Stimulated activated CD4-positive, alpha-beta T cell treated with anti-CD3 and anti-CD28 coated beads, Interleukin-4, amount 100 ng/mL, for 1 hour (primary cell): ENCODE measurements at places on chromosomes 12 and 14.

GRCh38 chr12:52344111-52344510 lies 22.9 kb upstream of the KRT83 start:
- no peak for DNase-seq

GRCh38 chr12:30874455-30875321 lies 51.9 kb upstream of the TSPAN11 start:
- DNase-seq, result no peak

GRCh38 chr12:1102791-1103450 lies 111.9 kb downstream of the ERC1 start:
- no peak for DNase-seq

- DNase-seq, result no peak
Observed at GRCh38 chr12:108914121-108914531, 34.2 kb downstream of the DAO start.

GRCh38 chr12:72082986-72083820 lies 144.6 kb downstream of the TPH2 start:
- no peak for DNase-seq

- no peak for DNase-seq
Observed at GRCh38 chr14:25150934-25151790, 101.2 kb upstream of the STXBP6 start.

DNA sequence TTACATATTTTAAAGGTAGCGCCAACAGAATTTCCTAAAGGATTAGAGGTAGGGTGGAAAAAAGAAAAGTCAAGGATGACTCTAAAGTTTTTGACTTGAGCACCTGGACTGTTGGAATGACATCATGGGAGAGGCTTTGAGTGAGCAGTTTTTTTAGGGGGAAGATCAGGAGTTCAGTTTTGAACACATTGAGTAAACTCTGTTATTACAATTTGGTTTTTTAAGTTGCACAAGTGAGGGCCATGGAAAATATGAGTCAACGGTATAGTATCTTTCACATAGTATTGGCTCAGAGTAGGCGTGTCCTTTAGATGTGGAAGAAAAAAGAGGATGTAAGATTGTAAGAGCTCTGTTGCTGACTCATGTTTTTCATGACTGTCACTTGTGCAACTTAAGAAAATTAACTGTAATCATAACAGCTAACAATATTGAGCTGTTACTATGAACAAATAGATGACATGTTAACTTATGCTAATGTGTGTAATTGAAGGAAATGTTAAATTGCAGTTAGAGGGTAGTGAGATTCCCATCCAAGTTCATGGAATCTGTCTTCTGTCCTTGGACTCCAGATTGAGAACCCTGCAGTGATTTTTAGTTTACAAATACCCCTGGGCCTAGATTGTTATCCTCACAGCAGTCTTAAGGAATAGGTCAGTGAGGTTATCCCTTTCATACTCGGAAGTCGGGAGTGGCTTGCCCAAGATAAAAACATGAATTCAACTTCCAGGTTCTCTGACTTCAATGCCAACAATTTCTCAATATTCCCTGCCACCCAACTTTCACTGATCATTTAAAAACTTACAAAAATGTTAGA lies 48.2 kb upstream of the ATP2B1 start:
- DNase-seq, result no peak

DNA sequence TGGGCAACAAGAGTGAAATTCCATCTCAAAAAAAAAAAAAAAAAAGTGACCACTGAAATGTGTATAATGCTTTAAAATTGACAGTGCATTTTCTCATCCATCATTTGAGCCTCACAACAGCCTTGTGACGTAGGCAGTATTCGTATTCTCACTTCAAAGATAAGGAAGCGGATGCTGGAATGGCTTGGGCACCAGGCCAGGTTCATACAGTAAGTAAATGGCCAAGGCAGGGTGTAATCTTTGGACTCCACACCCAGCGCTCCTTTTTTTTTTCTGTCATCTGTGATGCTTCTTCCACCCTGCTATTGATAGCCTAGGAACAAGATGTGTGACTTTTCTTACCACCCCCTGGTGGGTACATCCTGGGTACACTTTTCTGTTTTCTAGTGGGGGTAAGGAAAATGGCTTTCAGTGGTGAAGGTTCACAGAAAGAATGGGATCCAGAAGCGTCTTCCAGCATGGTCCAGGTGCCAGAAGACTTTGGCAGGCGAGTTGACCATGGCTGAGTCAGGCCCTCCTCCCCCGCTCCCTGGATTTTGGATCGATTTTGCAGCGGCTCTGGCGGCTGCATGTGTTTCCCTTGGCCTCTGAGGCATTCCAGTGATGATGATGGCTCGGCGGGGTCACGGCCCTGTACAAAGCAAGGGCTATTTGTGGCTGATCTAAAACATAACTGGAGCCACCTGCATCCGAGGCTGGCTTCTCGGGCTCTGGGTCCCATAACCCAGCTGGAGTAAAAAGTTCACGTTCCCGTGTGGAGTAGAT lies 110.6 kb downstream of the CACNA1C start:
- DNase-seq, result no peak

- no peak for DNase-seq
Observed at GRCh38 chr14:69673104-69673503, 61.7 kb downstream of the SUSD6 start.

DNA sequence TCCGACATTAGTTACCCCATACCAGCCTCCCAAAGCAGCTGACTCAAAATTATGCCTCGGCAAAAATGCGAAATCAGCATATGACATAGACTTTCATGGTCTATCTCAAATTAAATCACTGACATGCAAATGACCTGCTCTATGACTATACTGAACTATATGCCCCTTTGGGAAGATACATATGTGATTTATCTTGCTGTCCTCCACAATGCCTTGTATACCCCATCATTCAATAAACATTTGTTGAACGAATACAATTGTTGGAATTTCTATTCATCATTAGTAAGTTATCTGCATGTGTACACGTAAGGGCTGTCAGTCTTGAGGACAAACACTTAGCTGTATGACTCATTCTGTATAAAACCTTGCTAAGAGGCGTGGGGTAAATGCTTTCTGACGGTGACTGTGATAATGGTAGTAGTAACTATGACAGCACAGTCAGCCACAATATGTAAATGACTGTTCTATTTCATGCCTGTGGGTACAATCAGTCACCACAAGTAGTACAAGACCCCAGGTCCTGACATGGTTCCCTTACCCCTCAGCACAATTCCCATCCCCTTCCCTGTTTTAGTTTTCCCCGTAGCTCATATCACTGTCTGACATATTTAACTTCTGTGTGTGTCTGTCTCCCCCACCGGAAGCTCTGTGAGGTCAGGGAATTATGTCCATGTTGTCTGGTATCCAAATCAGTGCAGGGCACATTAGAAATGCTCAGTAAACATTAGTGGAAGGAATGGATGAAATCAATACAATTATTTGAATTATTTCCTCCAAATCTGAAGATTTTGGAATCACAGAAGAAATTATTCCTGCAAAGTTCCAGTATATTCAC lies 42.8 kb downstream of the STXBP6 start:
- DNase-seq, result no peak

GRCh38 chr12:55722948-55723347 lies 2.8 kb downstream of the RDH5 start:
- DNase-seq, result no peak

- no peak for DNase-seq
Observed at GRCh38 chr12:3892631-3893030, 19.4 kb upstream of the PARP11 start.

DNA sequence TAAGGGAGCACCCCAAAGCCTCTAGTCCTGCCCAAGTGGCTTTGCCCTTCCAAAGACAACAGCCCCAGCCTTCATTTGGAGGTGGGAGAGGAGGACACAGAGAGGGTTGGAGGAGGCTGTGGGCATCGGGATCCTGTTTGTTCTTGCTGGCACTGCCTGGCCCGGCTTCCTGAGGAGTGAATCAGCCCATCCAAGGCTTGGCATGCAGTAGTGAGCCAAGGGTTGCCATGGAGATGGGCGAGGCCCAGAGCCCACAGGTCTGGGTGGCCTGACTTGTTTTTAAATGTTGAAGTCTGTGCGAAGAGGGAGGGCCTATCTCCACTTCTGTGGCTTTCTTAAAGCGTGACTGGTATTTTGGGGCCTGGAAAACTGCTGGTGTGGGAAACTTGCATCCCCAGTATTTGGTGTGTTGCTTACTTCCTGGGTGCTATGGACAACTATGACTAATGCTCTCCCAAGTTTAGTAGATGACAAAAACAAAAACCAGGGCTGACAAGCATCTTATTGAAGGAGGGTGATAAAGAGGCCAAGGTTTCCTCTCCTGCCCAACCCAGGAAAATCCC lies 15.8 kb downstream of the CD9 start:
- no peak for DNase-seq

DNA sequence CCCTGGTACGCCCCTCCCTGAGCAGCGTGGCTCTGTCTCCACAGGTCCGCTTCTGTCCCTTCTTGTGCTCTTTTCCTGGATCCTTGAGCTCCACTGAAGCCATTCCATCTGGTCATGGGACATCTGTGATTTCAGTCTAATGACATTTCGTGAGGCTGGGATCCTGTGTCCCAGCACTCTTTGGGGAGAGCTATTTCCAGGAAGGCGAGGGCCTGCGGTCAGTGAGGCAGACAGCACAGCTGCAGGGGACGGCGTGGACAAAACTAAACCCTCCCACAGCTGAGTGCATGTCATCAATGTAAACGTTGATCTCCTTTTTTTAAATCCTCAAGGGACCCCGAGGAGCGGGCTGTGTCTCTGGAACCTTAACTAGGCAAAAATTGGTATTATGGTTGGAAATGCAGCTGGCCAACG lies 127.7 kb downstream of the DACT1 start:
- DNase-seq, result no peak

DNA sequence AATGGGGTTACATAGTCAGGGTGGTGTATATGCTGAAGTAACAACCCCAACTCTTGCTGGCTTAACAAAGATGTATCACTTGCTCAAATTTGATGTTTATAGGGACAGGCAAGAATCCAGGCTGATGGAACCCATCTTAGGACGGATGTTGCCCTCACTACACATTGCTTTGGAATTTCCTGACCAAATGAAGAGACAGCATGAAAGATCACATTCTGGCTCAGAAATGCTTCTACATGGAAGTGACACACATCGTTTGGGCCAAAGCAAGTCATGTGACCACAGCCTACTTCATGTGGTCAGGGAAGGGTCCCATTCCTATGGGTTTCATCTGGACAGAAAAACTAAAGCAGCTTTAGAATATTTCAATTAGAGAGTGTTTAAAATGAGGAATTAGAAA lies 345.8 kb downstream of the TMEM132D start:
- DNase-seq, result no peak

GRCh38 chr12:12946686-12947355 lies 5.1 kb downstream of the GPRC5D start:
- no peak for DNase-seq

DNA sequence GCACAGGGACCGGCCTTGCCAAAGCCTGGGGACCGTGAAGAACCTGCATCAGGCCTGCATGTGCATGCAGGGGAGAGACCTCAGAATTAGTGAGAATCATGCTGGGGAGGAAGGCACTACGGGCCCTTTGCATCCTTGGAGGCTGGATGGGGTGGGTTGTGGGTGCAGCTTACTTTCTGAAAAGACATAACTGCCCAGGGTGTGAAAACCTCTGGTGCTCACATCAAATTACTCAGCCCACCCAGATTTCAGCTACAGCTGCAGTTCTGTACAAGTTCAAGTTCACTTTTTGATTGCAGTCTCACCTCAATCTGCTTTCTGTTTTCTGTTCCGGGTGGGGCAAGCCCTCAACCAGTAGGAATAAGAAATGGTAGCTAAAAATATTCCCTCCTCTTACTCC lies 130.6 kb downstream of the SLC15A4 start:
- DNase-seq, result no peak

GRCh38 chr14:57038689-57039088 lies 228.4 kb upstream of the OTX2 start:
- DNase-seq, result no peak

GRCh38 chr14:63032076-63032475 lies 13.2 kb downstream of the KCNH5 start:
- DNase-seq, result no peak

GRCh38 chr12:113638460-113638775 lies 166.7 kb upstream of the LHX5 start:
- DNase-seq, result no peak

DNA sequence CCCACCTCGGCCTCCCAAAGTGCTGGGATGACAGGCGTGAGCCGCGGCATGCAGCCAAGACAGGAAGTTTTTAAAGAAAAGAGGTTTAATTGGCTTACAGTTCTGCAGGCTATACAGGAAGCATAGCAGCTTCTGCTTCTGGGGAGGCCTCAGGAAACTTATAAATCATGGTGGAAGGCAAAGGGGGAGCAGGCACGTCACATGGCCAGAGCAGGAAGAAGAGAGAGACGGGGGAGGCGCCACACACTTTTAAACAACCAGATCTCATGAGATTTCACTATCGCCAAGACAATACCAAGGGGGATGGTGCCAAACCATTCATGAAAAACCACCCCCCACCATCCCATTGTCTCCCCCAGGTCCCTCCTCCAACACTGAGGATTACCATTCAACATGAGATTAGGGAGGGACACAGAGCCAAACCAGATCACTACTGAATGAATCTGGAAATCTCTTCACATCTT lies 14.1 kb downstream of the CCDC63 start:
- DNase-seq, result no peak

- no peak for DNase-seq
Observed at GRCh38 chr12:124687917-124688316, 120.5 kb upstream of the NCOR2 start.

DNA sequence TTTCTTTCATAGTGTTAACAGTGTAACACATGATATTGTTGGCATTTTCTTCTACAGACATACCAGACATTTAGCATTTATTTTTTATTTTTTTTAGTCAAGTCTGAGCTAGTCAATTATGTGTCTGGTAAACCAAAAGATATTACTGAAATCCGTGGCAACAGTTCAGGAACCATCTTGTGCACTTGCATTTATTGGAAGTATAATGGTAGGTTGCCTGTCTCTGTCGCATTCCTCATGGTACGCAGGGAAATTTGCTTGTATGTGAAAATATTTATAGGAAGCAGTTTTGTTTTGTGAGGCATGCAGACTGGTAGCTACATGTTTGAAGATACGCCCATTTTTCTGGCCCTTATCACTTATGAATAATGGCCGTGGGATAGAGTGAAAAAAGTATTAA lies 186.1 kb upstream of the SLC38A2 start:
- no peak for DNase-seq

DNA sequence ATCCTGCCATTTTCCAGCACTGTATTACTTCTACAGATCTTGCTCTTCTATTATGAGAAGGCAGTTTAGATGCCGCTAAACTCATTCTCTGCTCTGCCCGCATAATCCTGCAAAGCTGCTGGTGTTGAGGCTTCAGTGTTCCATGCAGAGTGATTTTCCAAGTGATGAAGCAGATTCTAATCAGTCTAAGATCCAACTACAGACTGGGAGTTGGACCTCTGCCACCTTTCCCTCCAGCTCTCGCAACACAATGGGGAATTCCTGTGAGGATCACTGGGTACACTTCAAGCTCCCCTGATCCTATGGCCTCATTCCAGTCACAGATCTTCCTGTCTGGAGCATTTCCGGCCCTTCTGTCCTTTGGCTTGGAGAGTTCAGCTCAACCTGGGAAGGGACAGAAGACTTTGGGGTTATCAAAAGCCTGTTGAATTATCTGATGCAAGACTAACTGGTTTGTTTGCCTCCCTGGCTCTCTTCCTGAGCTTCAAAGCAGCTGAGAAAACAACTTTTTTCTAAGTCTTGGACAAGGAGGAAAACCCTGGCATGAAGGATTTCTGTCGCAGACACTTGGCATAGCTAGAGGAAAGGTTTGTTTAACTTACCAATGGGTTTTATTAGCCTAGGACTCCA lies 333.9 kb downstream of the ZFP36L1 start:
- no peak for DNase-seq
